ENCODE measurements at places on chromosomes 13 and 19.

GRCh38 chr19:54616821-54617560 lies 13.3 kb upstream of the LILRB1 start:
- DNase-seq: no peak

- no peak for DNase-seq
These were observed 6.3 kb upstream of the BEST2 start for GRCh38 chr19:12745166-12745897.

- DNase-seq: no peak
These were observed 182.5 kb downstream of the POU4F1 start for GRCh38 chr13:78420814-78421213.

GRCh38 chr19:18388100-18388959 lies 2.4 kb downstream of the GDF15 start:
- peak; percentile 67 for DNase-seq

DNA sequence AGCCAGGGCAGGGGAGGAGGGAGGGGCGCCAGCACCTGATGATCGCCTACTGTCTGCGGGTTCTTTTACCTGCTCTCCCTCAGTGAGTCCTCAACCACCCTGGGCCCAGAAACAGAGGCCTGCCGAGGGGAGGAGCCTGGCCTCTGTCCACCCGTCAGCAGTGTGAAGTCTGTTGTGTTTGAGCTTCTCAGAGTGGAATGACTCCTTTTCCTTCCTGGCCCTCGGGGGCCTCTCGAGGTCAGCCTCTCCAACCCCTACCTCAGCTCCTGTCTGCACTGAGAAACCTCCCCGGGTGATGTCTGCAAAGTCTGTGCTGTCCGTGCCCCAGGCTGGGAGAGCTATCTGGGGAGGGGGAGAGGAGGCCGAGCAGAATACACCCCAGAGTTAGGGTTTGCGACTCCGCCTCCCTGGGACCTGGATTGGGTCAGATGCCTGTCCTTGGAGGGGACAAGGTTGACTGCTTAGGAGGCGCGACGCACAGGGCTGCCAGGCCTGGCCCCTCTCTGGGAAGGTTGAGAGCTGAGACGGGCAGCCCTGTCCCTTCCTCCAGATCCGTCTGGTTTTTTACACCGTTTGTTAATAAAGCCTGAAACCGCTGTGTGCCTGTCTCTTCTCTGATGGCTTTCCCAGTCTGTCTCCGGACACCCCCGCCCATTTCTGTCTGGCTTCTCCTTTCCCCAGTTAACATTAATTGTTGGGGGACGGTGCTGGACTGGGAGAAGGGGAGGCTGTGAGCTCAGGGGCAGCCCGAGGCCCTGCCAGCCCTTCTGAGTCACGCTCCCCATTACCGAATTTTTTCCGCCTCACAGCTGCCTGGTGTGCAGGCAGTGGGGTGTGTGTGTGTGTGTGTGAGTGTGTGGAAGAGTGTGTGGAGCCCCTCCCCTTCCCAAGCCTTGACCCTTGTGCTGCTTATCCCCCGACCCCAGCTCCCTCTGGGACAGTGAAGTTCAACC lies 989 bp upstream of the SSC5D start:
- DNase-seq: no peak

GRCh38 chr19:42228641-42229040 lies 8.5 kb downstream of the ZNF526 start:
- DNase-seq: no peak

DNA sequence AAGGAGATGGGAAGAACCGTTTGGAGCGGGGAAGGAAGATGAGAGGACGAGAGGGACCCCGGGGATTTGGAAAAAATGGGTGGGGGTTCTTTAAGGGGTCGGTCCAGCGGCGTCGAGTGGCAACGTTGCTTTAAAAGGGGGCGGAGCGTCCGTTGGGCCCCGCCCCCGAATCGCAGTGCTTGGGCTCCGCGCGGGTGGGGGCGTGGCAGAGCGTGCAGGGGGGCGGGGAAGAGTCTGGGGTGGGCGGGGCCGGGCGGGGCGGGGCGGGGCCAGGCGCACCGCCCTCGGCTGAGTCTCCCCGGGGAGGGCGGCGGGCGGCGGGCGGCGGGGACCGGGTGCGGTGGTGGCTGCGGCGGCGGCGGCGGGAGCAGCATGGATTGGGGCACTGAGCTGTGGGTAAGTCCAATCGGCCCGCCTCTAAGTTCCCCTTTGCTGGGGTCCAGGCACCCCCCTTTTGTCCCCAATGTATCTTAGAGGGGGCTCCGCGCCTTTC lies at the start of gene TRIP10:
TRIP10 (plus strand) TSS at position 291 of the 493 bp plus-strand sequence; CDS start at position 373, 82 bp downstream.
- DNase-seq: peak; percentile 70

GRCh38 chr19:57248646-57249045 lies 8.2 kb downstream of the ZNF805 start:
- no peak for DNase-seq

GRCh38 chr19:14476673-14477401 lies 1.7 kb upstream of the PTGER1 start:
- no peak for DNase-seq

DNA sequence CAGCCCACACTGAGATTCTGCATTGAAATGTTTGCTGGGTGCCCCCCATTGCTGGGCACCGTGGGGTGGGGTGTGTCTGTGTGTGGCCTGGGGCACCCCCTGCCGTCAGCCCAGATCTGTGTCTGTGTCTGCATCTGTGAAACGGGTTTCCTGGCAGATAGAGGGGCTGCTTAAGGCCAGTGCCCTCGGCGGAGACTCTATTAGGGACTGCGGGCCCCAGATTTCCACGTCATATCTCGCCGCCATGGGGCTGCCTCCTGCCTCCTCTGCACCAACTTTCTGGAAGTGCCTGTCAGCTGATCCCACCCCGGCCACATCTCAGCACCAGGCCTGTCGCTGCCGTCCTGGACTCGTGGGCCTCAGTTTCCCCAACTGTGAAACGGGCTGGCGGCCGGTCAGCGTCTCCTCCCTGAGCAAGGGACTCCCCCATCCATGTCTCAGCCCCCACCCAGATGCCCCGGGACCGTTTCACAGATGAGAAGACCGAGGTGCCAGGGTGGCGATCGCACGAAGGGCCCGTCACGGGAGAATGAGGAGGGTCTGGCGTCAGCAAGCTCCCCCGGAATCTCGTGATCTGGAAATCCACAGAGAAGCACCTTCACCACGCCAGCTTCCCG lies 21.4 kb downstream of the ARID3A start:
- no peak for DNase-seq

GRCh38 chr19:45922281-45922680 lies 7.7 kb upstream of the NANOS2 start:
- no peak for DNase-seq

DNA sequence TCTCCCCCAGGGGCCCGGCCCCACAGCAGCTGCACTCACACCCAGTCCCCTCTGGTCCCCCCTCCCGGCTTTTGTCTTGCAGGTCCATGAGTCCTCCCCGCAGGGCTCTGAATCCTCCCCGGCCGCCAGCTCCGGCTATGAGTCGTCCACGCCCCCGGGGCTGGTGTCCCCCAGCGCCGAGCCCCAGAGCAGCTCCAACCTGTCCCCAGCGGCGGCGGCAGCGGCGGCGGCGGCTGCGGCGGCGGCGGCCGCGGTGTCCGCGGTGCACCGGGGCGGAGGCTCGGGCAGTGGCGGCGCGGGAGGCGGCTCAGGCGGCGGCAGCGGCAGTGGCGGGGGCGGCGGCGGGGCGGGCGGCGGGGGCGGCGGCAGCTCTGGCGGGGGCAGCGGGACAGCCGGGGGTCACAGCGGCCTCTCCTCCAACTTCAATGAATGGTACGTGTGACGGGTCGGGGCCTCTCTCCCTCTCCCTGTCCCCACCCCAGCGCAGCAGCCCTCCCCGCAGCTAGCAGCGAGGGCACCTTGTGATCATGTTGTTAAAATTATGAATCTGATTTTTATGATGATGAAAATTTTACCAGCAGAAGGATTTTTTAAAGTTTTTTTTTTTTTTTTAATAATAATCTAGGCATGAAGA lies 3.8 kb downstream of the ZIC2 start:
- no peak for DNase-seq

DNA sequence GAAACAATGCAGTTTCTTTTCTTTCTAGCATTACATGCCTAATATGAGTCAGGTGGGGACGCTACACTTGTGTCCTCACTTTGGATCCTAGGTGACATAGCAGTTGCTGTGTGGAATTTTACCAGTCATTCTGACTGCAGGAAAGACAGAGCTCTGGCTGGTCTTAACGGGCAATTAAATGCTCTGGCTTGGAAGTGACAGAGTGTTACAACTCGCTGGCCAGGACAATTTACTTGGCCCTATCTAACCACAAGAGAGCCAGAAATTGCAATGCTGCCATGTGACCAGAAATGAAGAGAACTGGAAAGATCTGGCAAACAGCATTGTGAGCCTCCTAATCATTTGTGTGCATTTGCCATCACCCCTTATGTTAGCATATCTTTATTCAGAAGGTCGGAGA lies 351.1 kb downstream of the DCT start:
- no peak for DNase-seq

- DNase-seq: no peak
These were observed 12.7 kb upstream of the SLC44A2 start for GRCh38 chr19:10612499-10613119.

Data from activated CD8-positive, alpha-beta memory T cell treated with anti-CD3 and anti-CD28 coated beads for 1 hour (primary cell).